ENCODE measurements at places on chromosomes 5 and 9.

DNA sequence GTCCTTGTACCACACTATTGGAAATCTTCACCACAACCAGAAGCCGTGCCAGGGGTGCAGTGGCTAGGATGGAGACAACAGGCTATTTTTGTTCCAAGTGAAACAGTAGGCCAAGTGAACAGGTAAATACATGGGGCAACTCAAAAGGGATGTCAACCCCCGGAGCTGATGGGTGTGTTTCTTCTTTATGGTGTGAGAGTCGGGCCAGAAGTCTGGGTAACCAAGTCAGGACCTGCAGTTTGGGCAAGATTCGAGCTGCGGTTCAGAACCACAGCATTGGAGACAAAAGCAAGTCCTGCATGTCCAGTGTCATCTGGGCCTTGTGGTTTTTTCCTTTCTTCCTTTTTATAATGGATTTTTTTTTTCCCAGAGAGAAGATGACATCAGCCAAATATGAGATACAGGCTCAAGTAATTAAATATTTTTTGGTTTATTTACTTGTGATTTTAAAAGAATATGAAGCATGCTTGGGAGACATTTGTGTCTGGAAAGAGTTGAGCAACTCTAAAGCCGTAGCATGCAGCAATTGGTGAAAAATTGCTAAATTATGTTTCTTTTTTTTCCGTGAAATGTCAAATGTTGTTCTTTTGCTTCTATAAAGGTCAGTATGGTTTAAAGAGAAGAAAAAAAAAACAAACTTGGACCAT is 261.6 kb downstream of the ARRDC3 start:
- no peak for DNase-seq

- DNase-seq = no peak
Measured at GRCh38 chr5:62268792-62269191, 37.2 kb upstream of the KIF2A start.

DNA sequence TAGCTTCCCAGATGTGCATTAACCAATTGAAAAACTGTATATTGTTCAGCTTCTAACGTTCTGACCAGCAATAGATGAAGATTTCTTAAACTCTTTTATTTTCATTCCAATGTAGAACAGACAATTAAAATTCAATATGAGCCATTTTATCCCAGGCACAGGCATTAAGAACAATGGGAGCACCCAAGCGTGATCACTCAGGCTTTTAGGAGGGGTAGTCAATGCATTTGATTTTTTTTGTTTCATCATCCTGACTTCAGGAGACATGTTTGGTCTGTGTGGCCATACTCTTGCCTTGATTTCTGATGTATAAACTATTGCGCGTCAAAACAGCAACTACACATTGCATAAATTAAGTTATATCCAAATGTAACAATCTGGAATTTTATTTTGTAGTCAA is 653.0 kb upstream of the RORB start:
- DNase-seq = no peak

GRCh38 chr5:8908055-8908683 is 637.7 kb downstream of the SEMA5A start:
- no peak for DNase-seq

- DNase-seq = no peak
Measured at GRCh38 chr5:81626524-81626923, 124.4 kb downstream of the SSBP2 start.

All from esophagus squamous epithelium (tissue), 5 donors.